ENCODE measurements at places on chromosomes 6 and 20.

DNA sequence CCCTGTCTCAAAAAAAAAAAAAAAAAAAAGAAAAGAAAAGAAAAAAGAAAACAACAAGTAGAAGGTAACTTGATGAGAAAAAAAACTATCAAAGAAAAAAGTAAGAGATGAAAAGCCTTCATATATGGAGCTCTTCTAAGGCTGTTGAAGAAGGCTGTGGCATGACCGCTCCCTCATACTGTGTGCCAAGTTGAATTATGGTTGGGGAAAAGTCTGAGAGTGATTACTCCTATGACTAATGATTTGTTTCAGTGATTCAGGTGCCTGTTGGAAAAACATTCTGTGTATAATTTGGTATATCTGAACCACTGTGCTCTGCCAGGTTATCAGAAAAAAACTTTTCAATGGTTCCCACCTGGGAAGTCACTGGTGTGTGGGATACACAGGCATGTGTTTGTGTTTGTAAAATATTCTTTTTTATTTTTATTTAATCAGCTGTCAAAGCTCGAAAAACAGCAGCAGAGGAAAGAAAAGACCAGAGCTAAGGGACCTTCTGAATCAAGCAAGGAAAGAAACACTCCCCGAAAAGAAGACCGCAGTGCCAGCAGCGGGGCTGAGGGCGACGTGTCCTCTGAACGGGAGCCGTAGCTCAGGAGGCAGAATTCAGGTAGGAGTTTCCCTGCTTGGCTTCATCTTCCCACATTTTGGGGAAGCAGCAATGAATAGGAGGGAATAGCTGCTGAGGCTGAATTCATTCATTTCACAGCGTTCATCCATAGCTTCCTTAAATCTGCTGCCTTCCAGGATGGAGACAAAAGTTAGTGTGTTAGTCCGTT lies 69.7 kb upstream of the SCP2D1 start:
- no peak for DNase-seq

- peak; percentile 67 for DNase-seq
These were observed at the start of gene STK35 for GRCh38 chr20:2101057-2101864. TSS of gene STK35 (plus strand) at chr20:2101827. CDS start at chr20:2101882, 55 bp downstream.

GRCh38 chr20:16368645-16369292 lies 204.5 kb downstream of the KIF16B start:
- peak; percentile 13 for DNase-seq

GRCh38 chr6:5138995-5139827 lies 54.1 kb downstream of the PPP1R3G start:
- no peak for DNase-seq

- peak; percentile 62 for DNase-seq
These were observed 6.0 kb downstream of the SDC4 start for GRCh38 chr20:45341939-45342854.

GRCh38 chr6:142833054-142833453 lies 111.9 kb downstream of the HIVEP2 start:
- DNase-seq: peak; percentile 96

GRCh38 chr6:31586008-31586407 lies at the start of gene LST1:
TSS of gene LST1 (plus strand) at chr6:31586277. CDS start at chr6:31587300, 1,023 bp downstream.
- no peak for DNase-seq

GRCh38 chr20:39338469-39339376 lies 376.6 kb downstream of the DHX35 start:
- DNase-seq: no peak

GRCh38 chr6:137307163-137307854 lies 88.1 kb upstream of the IFNGR1 start:
- DNase-seq: no peak

DNA sequence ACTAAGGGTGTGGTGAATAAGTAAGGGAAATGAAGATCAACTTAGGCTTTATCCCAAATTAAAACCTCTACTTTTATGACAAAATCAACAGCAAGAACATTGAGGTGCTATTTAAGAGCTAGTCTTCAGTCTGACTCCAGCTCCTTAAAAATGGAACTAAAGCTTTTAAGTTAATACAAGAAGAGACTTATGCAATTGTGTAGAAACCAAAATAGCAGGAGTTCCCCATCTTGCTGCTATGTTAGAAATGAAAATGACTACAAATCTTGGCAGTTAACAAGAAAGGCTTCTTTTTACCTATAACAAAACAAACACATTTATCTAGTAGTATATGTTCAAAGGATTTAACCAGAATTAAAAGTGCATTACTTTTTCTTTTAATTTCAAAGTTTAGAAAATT lies 25.7 kb downstream of the HMGN3 start:
- DNase-seq: no peak

DNA sequence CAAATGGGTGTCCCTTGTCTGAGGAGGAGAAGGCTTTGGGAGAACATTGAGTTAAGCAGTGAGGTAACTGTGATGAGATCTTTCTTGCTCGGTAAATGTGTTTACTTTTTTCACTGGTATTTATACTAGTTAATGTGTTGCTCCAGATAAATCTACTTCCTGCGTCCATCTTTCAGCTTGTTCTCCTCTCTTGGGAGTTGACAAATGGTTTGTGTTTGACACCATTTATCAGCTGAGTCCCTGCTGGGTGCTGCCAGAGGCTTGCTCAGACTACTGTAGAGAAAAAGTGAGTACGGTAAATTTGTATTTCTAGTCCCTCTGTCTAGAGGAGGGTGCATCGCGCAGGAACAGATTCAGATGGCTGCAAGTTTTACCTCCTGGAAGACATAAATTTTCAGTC lies 8.3 kb upstream of the PRDM1 start:
- DNase-seq: no peak

- no peak for DNase-seq
These were observed 18.1 kb upstream of the NOL4L start for GRCh38 chr20:32603046-32603726.

DNA sequence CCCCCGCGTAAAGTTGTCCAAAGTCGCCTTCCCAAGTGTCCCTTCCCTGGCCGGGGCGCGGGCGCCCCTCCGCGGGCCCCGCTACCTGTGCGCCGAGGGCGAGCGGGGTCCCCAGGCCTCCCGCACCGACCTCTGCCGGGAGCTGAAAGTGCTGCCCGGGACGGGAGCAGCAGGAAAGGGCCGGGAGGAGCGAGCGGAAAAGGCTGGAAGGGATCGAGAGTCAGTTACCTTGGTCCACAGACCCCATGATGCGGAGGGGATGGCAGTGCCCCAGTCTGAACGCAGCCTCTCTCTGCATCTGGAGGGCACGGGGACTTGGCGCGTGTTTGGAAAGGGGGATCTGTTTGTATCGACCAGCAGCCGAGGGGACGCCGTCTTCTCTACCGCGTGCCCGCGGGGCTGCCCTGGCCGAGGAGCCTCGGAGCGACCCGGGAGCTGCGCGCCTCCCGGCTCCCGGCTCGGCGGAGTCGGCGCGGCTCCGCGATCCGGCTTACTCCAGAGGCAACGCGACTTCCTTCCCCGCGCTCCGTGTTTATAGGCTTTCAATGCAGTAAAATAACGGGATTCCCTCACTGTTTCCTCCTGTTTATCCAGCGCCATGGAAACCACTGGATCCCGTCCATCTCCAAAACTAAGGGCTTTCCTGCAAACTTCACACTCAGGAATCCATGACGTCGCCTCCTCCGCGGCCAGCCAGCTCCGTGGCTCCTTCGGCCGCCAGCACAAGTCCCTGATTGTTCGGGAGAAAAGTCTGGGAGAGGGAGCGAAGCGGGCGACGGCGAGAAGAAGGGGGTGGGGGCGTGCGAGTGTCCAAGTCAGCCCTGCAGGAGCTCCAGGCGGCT lies 20.0 kb upstream of the NFATC2 start:
- DNase-seq: peak; percentile 95
